ENCODE measurements at places on chromosomes 5 and 9. TPM values are rescaled to one million over a fixed set of nuclear protein-coding genes. Genes with fewer than 3 reads are reported as not detected.

DNA sequence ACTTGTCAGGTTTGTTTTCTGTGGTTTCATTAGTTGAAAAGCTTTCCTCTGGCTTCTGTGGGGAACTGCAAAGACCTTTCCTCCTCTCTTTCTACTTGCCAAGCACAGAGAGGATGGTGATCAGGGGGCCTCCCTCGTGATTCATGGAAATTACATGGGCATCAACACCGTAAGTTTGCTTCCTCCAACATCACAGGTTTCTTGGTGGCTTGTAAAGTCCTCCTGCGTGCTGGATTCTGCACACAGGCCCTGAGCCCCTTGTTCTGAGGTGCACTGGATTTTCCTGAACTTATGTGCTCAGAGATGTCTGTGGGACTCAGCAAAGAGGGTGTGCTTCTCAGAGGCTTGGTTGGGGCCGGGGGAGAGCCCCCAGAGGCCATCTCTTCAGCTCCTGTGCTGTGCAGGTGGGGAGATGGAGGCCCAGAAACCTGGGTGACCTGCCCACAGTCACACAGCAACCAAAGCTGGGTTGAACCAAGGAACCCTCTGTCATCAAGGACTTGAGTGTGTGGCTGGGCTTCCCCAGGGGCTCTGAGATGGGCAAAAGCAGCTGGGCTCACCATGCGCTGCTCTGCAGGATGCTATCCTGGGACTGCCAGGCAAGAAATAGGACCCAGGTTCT, 36.5 kb downstream of the RGS3 start:
- no peak for DNase-seq

GRCh38 chr9:95425910-95426551, 90.7 kb downstream of the PTCH1 start:
- DNase-seq = peak; percentile 41

- DNase-seq = peak; percentile 70
Observed at GRCh38 chr9:131394464-131395156, 724 bp downstream of the PRRC2B start.

GRCh38 chr5:107671742-107672210, 1.0 kb upstream of the EFNA5 start:
- no peak for DNase-seq

DNA sequence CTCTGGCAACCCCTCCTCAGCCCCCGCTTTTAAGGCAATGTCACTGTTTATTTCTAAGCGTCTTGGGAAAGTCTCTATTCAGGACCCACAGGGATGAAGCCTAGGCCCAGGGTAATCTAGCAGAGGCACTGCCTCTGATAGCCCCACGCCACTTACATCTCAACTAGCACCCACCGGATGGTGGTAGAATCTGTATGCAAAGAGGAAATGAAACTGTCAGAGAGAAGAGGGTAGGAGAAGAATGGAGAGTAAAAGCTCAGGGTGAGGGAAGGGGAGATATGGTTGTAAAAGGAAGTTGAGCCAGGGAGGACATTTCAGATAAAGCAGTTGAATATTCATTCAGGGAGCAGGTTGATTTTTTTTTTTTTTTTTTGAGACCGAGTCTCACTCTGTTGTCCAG, 3.0 kb downstream of the FRRS1L start:
- DNase-seq = peak; percentile 69

DNA sequence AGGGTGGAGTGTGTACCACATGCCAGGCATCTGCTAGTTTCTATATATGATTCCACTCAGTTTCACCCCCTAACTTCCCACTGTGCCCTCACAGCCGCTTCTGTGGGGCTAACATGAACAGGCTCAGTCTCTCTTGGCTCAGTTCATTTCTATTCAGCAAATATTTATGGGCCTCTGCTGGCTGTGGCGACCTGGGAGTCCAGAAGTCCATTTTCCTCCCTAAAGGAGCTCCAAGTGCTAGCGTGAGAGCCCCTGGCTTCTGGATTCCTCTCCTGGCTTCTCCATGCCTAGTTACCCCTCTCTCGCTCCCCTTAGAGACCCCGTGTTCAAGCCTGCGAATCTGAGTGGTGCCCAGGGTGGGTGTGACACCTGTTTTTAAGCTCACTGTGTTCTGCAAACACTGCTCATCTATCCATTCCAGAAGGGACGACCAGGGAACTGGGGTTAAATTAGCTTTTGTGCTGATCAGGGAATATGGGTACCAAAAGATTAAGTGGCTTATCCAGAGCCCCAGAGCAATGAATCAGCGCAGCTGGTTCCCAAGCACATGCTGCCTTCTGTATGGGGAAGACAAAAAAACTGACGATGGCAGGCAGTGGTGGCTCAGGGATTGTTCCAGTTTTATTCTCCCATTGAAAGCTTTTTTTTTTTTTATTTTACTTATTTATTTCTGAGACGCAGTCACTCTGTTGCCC, 57.6 kb downstream of the HMCN2 start:
- no peak for DNase-seq

- no peak for DNase-seq
Observed at GRCh38 chr9:13165236-13165945, 114.1 kb downstream of the MPDZ start.

GRCh38 chr5:83199126-83199525, 121.8 kb downstream of the XRCC4 start:
- no peak for DNase-seq

DNA sequence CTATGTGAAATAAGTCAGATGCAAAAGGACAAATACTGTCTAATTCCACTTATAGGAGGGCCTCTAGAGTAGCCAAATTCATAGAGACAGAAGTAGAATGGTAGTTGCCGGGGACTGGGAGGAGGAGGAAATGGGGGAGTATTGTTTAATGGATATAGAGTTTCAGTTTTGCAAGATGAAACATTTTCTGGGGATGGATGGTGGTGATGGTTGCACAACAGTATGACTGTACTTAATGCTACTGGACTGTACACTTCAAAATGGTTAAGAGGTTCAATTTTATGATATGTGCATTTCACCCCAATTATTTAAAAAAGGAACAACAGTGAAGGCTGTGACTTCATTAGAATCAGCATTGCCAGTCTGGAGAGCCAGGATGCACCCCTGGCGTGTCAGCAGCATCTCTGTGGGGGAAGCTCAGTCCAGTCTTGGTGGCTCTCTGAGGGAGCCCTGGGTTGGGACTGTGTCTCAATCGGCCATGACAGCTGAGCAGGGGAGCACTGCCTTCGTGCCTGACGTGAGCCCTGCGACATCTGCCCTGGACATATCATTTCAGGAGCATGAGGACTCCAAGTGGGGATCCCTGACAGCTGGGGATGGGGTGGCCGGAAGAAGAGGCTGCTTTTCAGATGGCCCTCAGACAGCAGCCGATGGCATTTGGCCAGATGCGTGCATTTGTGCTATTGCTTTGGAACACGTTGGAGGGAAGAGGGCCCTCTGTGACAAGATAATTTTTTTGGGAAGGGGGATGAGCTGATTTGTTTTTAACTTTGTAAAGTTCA, 130.8 kb upstream of the STC2 start:
- no peak for DNase-seq

GRCh38 chr5:149550268-149550583, 1.0 kb downstream of the CSNK1A1 start:
- DNase-seq = peak; percentile 57

DNA sequence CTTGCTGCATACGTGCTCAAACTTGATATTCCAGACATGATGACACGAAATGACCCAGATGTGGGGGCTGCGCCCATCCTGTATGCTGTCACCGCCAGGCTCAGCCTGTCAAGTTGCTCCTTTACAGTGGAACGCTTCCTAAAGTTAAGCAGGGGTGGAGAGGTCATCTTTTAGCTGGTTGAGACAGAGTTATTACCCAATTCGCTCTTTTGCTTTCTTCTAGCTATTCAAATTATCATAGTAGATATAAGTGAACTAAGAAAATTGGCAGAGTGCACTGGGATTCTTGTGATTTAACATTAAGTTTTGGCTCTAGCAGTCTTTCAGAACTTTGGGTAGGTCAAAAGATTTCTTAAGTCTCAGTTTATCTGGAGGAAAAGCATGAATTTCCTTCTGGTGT, 69.8 kb upstream of the BASP1 start:
- no peak for DNase-seq

GRCh38 chr5:156922207-156922792, 40.7 kb downstream of the TIMD4 start:
- DNase-seq = no peak

GRCh38 chr5:60675286-60675685, 24.7 kb downstream of the DEPDC1B start:
- DNase-seq = no peak

DNA sequence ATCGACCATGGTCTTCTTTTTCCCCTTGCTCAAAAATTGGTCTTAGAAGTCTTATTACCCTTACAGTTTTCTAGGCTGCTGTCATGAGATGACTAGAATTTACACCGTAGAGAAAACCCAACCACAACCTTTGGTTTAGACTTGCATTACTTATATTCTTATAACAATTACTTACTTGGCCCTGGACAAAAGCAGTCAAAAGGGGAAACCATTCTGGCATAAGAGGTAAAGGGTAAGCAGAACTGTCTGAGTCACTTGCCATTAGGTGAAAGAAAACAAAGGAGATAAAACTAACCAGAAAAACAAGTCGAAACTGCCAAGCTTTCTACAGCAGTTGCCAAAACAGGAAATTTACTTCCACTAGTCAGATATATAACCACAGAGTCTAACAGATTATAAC, 17.9 kb downstream of the TMEM245 start:
- DNase-seq = no peak

GRCh38 chr5:125683669-125684068, 739.5 kb upstream of the GRAMD2B start:
- DNase-seq = no peak

GRCh38 chr5:107213025-107213424, 457.7 kb downstream of the EFNA5 start:
- DNase-seq = no peak

GRCh38 chr5:174844971-174845370, 120.6 kb downstream of the MSX2 start:
- no peak for DNase-seq

DNA sequence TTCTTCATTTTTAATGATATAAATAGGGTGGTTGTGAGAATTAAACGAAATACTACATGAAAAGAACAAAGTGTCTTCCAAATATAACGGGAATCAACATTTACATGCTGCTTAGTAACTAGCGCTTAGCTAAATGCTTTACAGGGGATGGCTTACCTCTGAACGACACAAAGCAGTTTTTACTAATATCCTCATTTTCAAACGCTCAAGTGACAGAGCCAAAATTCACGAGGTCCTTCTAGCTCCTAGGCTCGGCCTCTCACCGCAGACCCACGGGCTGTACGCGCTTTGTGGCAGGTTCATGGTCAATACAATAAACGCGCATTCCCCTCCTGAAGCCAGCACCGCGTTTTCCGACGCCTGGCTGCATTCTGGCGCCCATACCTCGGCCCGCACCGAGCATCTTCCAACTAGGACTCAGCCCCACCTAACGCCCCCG, 442 bp downstream of the ZNF510 start:
- no peak for DNase-seq

Gene MYOT
- total RNA-seq = not detected

Gene IFNK
- total RNA-seq = not detected

Gene CCL27
- not detected for total RNA-seq

Gene IFNA5
- not detected for total RNA-seq

Gene OCLN
- 3.5 TPM for total RNA-seq

Gene CD74
- 8,933 TPM for total RNA-seq

Gene MARCHF11
- not detected for total RNA-seq

Gene RASGEF1C
- not detected for total RNA-seq

Gene PCDHB5
- total RNA-seq = not detected

Gene AHRR
- 2.6 TPM for total RNA-seq

Data from Karpas-422 (cell line).